Fibroblast of skin of right quadriceps (primary cell): ENCODE measurements at places on chromosomes 11 and 22.
A peak's percentile ranks its signal among the peaks of the same experiment; 100 is the strongest.

DNA sequence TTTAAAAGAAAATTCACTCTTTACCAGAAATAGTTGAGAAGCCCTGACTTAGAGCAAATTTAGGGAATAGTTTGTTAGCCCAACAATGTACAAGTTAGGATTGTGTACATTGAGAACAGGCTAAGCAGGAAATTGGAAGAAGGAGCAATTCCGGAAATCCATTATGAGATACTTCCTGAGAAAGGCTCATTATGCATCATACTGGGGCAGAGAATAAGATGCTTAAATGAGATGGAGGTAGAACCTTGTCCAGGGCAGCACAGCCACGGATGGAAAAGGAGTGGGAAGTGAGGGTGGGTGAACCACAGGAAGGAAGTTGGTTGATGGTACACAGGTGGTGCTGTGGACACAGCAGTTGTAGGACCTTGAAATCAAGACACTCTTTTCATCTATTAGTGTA, 180.2 kb downstream of the PGR start:
- DNase-seq, result no peak

DNA sequence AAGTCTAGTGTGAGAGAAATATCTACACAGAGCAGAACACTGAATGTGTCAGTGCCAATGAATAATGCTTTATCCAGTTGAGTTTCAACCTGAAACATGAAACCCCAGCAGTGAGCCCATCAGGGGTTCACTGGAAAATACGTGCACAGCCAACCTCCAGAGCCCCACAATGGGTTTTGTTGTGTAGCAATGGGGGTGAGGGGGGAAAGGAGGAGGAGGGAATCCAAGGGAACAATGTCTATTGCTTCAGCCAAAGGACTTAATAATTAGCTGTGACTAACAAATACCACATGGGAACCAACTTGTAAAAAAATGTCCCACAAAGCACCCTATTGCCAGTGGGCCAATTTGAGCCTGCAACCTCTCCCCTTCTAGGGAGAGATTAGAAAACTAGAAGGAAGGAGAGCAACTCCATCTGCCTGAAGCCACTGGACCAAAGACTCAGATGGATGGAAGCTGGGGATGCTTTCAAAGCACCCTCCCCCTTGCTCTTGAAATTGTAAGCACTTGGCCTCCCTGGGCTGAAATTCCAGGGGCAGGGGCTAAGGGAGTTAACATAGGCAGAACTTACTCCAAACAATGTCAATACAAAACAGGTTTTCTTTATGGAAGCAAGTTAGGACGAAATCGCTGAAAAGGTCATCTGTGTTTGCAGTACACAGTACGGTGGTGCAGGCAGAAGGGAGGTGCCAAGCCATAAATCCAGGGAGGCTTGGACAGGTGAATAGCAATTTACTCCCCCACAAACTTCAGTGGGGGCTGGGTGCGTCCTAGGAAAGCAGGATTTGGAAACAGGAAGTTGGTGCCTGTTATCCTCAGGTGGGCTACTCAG, 99.8 kb downstream of the ARL14EP start:
- no peak for DNase-seq

DNA sequence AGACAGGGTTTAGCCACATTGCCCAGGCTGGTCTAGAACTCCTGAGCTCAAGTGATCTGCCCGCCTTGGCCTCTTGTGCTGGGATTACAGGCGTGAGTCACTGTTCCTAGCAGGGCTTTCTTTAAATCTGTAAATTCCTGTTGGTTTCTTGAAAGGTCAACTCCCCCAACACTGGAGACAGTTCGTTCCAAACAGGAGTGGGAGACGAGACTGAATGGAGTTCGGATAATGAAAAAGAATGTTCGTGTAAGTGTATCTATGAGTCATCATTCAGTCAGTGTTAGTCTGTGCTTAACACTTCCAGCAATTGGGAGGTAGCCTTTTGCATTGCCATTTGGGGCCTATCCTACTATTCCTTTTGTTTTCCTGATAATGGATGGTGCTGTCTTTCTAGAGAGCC, 10.0 kb upstream of the BACE1-AS start:
- peak; percentile 99 for DNase-seq

DNA sequence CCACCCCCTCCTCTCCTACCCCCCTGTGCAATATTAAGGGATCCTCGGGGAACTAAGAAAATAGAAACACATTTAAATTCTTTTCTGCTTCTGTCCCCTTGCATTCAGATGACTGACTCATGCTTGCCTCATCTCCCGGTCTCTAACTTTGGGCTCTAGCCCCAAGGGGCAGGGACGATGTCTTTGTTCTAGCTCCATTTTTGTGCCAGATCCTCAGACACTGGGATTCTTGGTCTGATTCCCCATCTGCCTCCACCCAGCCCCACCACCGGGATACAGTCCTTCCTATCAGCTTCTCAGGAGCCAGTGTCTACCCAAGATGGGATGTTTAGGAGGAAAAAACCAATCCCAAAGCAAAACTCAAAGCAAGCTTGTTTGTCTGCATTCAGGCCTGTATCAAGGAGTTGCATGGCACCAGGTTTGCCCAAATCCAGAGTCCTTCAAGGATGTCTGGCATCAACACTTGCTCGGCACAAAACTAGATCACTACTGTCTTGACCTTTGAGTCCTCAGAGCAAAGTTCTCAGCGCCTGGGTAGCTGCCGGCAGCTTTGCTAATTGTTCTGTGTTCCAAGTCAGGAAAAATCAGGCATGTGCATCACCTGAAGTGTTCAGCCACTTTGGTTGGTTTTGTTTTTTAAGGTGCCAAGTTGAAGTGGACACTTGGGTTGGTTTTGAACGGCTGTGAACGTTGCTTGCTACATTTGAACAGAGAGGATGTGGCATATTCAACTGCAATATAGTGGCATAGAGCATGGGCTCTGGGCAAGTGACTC, 212.8 kb downstream of the DSCAML1 start:
- peak; percentile 63 for DNase-seq

GRCh38 chr11:42465623-42466022, 846.2 kb upstream of the API5 start:
- DNase-seq, result no peak

GRCh38 chr11:44832452-44832851, 105.7 kb downstream of the TSPAN18 start:
- no peak for DNase-seq

- no peak for DNase-seq
Observed at GRCh38 chr11:61955422-61956135, 5.4 kb downstream of the BEST1 start.

DNA sequence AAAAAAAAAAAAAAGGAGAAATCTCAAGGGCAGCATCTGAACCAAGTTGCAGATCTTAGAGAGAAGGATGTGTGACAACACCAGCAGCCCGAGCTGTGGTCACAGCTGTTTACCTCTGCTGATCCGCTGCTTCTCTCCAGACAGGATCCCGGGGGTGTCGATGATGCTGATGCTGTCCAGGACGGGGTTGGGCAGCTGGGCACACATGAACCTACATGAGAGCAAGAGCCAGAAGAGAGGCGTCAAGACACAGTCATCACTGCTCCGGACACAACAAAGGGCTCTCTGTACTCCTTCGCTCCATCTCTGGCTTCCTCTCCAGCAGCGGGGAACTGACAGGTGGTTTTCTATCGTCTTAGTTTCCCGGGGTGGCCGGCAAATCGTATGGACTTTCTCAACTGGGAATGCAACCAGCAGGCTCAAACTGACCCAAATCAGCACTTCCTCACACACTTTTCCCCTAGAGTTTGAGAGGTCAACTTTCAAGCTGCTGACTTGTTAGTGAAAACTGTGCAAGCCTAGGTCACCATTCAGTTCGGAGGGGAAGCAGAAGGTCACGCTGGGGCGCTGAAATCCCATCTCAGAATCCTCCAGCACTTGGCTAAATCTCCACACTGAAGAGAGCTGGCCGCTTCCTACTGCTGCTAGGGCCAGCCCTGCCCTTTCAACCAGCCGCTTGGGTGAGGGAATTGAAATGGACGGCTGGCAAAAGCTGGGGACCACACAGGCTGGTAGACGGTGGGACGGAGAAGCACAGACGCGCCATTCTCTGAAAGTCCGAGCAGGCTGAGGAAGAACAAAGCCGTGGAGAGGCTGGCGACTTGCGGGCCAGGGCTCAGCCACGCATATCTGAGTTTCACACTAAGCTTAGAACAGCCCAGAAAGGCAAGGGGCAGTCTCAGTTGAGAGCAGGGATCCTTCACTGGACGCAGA, 3.8 kb downstream of the EHD1 start:
- DNase-seq, result no peak

GRCh38 chr11:113446112-113446511, 29.1 kb downstream of the DRD2 start:
- DNase-seq, result no peak

DNA sequence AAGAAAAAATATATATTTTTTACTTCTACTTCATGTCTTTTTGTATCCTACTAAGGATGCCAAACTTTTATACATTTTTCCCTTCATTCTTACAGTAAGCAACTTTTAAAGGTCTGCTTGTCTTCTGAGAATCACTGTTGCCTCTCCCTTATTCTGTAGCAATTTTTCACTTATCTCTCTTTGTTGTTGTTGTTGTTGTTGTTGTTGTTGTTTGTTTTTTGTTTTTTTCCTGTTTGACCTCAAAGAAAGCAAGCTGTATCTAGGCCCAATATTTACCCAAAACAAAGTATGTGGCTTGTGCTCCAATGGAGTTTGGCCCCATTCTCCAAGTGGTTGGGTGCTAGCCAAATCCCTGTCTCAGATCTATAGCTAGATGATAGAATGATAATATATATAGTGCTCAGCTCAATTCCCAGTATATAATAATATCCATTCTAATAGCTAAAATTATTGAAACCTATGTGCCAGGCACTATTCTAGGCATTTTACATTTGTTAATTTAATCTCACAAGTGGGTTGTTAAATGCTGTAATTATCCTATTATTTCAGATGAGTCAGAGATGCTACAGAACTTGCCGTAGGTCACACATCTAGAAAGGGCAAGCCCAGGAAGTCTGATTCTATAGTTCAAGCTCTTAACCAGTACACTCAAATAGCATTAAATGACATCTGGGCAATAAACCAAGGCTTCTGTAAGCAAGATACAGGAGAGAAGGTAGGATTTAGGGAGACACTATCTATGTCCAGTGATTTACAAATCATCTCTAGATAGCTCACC, 205.1 kb upstream of the PITPNB start:
- peak; percentile 36 for DNase-seq

GRCh38 chr11:86811637-86812321, 11.4 kb downstream of the PRSS23 start:
- DNase-seq, result peak; percentile 89

DNA sequence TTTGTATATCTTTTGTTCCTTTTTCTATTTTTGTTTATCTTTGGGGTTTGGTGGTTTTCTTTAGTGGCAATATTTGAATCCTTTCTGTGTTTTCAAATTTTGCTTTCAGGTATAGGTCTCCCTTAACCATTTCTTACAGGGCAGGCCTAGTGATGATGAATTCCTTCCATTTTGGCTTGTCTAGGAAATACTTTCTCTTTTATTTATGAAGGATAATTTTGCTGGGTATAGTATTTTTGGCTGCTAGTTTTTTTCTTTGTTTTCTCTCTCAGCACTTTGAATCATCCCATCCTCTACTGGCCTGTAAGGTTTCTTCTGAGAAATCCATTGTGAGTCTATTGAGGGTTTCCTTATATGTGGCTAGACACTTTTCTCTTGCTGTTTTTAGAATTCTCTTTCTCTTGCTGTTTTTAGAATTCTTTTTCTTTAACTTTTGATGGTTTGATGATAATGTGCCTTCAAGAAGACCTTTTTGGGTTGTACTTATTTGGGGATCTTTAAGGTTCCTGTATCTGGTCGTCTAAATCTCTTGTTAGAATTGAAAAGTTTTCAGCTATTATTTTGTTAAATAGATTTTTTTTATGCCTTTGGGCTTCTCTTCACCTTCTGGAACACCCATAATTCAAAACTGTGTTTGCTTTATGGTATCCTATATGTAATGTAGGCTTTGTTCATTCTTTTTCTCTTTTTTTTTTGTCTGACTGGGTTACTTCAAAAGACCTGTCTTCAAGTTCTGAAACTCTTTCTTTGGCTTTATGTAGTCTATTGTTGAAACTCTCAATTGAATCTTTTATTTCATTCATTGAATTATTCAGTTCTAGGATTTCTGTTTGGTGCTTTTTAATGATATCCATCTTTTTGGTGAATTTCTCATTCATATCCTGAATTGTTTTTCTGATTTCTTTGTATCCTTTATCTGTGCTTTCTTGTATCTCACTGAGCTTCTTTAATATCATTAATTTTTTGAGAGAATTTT, 24.5 kb downstream of the CFAP300 start:
- DNase-seq, result no peak

DNA sequence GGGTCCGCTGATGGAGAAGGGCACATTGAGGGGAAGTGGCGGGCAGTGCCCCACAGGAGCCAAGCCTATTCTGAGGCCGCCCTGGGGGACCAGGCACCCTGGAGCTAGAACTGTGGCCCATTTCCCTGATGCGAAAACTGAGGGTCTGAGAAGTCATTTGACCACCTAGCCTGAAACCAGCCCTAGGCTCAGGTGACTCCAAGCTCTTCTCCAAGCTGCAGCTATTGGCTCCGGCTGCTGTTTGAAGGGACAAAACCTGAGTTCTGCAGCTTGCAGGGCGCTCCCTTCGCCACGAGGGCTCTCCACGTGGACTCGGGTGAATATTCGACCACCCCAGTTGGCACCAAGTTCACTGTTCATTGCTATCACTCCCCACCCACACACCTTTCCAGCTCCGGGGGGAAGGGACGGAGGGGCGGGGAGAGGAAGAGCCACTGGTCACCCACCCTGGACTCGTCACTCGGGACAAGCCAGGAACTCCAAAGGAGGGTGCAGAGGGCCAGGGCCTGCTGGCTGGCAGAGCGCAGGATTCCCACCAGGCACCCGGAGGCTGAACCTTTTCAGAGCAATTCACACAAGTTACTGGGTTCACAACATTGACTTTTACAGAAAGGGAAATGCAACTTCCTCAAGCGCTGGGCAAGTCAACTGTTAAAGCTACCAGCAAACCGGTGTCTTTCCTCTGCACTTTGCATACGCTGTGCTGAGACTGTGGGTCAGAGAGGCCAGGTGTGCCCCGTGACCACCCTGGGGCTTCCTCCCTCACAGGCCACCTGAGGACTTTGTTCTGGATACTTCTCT, 1.1 kb upstream of the RAC2 start:
- no peak for DNase-seq

GRCh38 chr22:33861216-33861875, 58.9 kb downstream of the LARGE1 start:
- DNase-seq, result no peak

DNA sequence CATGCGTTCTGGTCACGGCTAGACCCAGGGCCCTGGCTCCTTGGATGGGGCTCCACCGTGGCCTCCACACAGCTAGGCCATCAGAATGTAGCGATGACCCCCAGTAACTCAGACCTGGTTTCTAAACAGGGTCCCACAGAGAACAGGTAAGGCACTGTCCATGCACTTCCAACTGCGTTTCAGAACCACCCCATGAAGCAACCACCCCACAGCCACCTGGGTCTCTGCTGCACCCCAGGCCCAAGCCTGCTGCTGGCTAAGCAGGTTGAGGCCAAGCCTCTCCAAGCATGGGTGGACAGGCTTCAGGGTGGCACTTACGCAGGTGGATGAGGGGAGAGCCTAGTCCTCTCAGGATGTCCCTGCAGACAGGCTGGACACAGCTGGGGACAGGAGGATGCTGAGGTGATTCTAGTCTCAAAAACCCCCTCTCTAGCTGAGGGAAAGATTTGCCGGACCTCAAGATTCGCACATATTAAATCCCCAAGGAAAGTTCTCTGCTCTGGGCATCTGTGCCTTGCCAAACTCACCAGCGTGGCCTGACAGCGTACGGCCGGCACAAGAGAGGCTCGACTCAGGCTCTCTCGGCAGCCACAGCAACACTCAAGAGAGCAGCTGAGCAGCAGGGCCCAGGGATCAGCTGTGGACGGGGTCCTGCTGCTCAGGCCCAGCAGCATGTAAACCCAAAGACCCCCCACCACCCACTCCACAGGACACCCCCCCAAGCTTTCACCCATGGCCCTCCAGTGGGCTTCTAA, 141.6 kb downstream of the CRYBB2 start:
- no peak for DNase-seq
